ENCODE measurements at places on chromosomes 3 and 15.

GRCh38 chr3:32197991-32198390, 40.5 kb upstream of the CMTM8 start:
- no peak for DNase-seq

GRCh38 chr15:89662893-89663626, 7.8 kb upstream of the KIF7 start:
- no peak for DNase-seq

DNA sequence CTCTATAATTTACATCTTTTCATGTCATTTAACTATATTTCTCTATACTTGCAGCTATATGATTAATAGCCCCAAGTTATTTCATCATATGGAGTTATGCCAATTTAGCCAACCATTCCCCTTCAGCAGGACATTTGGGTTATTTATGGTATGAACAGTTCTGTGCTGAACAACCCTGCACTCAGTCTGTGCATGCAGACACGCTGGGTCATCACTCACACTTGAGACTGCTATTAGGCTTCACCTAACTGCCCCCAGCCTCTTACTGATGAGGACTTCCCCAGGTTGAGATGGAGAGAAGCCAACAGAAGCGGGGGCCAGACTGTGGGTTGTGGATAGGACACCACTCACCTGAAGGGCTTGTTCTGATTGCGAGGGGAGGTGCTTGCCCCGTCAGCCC, 7.3 kb downstream of the TADA3 start:
- DNase-seq: no peak

DNA sequence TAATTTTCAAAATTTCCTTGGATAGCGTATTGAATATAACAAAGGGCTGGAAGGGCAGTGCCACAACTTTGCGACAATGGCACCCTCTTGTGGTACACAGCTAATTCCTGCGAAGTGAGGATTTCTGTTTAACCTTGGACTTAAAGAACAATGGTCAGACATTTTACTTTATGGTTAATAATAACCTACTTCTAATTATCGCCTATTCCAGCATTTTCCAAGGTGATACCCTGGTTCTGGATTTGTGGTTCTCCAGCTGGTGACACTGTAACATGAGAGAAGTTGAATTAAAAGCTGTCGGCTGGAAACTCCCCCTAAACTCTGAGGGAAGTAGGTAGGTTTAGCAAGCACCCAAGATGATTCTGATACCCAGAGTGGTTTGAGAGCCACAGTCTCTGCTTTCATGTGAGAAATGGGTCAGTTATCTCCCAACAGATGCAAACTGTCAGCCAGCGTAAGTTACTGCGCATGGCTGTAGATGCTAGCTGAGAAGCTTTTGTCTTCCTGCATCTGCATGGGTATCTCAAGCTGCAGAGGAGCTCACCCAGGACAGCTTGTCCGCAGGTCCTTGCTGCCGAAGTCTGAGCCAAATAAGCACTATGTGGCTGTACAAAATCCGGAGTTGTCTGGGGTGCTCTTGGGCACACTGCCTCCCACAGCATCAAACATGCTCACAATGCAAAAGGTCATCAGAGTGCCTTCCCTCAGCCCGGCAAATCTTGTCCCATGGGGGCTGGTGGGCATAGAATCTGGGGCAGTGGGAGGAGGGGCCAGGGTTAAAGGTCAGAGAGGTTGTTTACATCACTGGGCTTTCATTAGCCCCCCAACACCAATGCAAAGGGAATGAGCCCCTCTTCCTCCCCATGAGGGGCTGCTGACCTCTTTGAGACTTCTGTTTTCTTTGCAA, 6.6 kb upstream of the CHSY1 start:
- DNase-seq: peak; percentile 37

DNA sequence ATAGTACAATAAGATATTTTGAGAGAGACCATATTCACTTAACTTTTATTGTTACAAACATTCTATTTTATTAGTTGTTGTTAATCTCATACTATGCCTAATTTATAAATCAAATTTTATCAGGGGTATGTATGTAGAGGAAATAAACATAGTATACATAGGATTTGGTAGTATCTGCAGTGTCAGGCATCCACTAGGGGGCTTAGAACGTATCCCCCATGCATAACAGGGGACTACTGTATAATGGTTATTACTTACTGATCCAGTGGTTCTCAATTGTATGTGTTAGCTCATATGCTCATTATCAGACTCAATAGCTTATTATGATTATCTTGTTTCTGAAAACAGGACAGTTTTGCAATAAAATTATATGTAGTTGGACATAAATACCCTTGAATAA, 27.6 kb downstream of the CMC1 start:
- DNase-seq: no peak

DNA sequence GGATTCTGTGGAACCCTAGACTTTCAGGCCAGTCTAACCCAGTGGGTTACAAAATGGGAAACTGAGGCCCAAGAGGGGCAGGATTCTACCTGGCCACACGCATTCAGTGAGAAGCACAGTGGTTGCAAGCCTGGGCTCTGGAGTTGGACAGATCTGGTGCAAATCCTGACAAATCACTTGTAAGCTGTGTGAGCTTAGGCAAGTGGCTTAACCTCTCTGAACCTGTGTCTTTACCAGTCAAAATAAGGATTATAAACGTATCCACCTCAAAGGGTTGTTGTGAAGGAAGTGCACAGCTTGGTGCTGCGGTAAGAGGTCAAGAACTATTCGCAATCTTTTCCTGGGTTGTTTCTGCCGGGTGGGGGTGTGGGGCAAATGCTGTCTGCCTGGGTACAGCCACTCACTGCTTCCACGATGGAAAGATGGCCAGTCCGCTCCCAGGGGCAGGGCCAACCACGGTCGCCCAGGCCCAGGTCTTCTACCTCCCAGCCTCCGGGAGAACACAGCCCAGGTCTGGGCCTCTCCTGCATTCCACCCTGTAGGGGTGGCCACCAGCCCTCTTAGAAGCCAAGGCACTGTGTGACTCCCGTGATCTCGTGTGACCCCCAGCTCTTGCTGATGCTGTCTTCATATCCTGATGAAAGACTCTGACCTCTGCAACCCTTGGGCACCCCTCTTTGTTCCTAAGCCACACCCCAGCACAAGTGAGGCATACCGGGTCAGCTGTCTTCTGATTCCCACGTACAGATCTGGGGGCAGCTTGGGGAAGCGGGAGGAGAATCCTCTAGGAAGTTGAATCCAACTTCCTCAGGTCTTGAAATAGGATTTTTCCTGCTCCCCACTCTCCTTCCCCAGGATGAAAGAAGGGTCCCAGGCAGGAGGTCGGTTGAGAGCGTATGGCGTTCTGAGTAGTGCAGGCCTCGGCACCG, 1.5 kb downstream of the CHRNA3 start:
- no peak for DNase-seq

- no peak for DNase-seq
Observed at GRCh38 chr3:42493126-42493797, 9.2 kb upstream of the VIPR1 start.

- no peak for DNase-seq
Observed at GRCh38 chr3:65597226-65597951, 441.3 kb downstream of the MAGI1 start.

DNA sequence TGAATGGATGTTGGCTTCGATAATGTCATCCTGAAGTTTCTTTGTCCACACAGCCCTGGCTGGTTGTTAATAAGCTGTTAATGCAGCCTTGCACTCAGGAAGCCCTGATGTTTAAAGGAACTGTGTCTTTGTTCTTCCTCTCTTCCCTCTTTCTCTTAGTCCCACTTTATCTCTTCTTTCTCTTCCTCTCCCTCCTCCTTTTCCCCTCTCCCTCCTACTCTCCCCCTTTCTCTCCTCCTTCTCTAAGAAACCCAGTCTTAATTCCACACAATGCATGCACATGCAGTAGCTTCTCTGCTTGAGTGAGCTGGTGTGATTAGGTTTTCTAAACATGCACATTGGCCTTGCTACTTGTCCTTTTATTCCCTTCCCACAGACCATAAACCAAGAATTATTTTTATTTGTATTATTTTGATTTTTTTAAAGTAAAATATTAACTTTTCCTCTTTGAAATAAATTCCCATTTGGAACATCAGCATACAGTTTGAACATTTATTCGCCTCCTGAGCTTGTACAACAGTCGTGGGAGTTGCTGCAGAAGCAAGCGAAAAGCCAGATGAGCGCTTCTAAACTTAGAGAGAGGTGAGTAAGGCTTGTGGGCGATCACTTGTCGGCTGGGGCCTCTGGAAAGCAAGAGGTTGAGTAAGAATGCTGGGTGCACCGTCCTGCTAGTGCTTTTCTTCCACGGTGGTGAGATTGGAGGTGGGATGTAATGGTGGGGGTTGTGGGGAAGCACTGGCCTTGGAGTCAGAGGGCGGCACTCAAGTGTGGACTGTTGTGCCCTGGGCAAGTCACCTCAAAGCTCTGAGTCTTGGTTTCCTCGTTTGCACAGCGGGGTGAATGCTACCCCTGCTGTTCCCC, 7.2 kb downstream of the GHRL start:
- DNase-seq: no peak

DNA sequence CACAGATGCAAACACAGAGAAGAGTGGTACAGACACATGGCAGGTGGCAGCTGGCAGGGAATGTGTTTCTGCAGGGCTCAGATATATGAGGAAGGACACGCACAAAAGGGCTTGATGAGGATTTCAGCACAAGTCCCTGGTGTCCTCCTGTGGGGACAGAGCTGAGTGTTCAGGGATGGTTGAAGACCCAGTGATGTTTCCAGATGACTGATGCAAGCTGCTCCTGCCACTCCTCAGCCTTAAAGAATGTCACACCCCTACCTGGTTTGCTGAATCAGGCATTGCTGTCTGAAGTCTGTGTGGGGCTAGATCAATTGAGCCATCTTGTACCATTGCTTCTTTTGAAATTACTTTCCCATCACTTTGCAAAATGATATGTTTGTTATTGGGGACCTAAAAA, 40.2 kb downstream of the TNFAIP8L3 start:
- DNase-seq: no peak

DNA sequence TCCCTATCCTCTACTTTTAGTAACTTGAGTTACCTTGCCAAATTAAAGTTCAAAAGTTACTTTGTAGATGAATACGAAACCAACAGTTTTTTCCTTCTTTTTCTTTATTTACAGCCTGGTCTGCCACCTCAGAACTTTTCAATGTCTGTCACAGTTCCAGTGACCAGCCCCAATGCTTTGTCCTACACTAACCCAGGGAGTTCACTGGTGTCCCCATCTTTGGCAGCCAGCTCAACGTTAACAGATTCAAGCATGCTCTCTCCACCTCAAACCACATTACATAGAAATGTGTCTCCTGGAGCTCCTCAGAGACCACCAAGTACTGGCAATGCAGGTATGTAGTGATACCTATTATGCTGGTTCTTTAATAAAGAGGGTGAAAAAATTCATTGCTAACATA, 59.0 kb downstream of the LYSMD4 start:
- no peak for DNase-seq

- no peak for DNase-seq
Observed at GRCh38 chr15:88664151-88664778, 25.4 kb downstream of the ISG20 start.

DNA sequence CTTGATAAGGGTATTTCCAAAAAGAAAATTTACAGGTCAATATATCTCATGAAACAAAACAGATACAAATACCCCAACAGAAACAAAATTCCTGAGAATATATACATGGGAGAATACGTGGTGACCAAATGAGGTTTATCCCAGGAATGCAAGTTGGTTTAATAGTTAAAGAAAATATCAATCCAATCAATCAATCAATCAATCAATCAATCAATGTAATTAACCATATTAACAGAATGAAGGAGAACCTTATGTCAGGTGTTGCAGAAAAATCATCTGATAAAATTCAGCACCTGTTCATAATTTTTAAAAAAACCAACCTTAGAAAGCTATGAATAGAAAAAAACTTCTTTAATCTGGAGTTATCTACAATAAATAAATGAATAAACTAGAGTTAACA, 35.9 kb downstream of the ITGA11 start:
- no peak for DNase-seq

GRCh38 chr3:157405457-157405856, 31.2 kb upstream of the PTX3 start:
- DNase-seq: no peak

- DNase-seq: no peak
Observed at GRCh38 chr15:35937380-35937779, 391.4 kb upstream of the DPH6 start.

GRCh38 chr3:72520690-72521308, 327.4 kb downstream of the SHQ1 start:
- DNase-seq: no peak

GRCh38 chr15:86384186-86384585, 304.5 kb downstream of the AGBL1 start:
- DNase-seq: no peak

DNA sequence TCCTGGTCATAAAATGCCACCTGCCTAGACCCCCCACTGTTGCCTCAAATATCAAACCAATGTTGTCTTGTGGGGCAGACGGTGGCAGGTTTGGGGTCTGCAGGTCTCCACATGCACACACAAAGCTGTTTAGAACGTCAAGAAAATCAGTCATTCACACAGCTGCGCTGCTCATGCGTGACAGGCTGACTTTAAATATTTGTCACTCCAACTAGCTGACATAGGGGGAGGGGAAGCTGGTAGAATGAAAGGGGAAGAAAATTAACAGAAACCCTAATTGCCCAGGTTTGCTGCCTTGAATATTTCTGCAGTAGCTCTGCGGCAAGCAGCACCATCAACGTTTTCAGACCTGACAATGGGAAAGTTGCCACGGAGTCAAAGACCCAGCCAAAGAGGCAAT, 201.8 kb downstream of the ABHD5 start:
- peak; percentile 15 for DNase-seq

DNA sequence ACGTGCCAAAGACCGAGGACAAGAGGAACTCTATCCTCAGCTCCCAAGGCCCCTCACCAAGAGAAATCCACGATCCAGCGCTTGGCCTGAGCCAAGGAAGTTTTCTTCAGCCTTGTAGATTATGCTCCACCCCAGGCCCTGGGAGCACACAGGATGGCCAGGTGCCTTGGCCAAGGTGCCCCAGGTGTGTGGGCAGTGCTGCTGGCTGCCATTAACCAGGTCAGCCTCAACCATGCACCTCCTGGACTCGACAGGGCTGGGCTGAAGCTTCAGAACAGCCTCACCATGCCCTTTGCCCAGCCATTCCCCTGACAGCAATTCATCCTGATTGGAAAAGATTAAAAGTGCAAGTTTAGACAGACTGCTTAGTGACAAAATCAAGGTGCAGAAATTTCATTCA, 10.9 kb upstream of the MESP1 start:
- no peak for DNase-seq
